ENCODE measurements at places on chromosomes 5 and 9. TPM values are rescaled to one million over a fixed set of nuclear protein-coding genes. Genes with fewer than 3 reads are reported as not detected.

- no peak for DNase-seq
These were observed 100.9 kb downstream of the DPYSL3 start for GRCh38 chr5:147408980-147409379.

DNA sequence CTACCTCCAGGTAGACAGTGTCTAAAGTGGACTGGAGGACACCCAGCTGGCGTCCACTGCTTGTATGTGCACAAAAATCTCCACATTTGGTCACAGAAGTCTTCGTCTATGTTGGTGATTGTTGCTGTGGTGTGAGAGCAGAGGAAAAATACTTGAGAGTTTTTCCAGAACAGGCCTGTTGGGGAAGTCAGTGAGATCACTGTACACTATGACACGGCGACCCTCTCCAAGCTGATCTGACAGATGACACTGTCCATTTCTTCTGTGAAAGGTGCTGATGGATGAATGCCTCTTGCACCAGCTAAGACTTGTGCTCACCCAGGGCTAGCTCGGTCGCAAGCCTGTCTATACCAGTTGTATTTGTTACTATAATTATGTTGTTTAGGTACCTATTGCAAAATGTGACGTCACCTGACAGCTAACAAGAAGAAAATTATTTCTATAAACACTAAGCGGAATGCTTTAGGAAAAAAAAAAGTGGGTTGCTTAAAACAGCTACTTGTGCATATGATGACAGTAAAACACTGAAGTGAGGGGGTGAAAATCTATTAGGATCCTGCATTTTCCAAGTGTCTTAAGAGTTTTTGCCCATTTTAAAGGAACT is 142.3 kb downstream of the ROR2 start:
- DNase-seq: no peak

DNA sequence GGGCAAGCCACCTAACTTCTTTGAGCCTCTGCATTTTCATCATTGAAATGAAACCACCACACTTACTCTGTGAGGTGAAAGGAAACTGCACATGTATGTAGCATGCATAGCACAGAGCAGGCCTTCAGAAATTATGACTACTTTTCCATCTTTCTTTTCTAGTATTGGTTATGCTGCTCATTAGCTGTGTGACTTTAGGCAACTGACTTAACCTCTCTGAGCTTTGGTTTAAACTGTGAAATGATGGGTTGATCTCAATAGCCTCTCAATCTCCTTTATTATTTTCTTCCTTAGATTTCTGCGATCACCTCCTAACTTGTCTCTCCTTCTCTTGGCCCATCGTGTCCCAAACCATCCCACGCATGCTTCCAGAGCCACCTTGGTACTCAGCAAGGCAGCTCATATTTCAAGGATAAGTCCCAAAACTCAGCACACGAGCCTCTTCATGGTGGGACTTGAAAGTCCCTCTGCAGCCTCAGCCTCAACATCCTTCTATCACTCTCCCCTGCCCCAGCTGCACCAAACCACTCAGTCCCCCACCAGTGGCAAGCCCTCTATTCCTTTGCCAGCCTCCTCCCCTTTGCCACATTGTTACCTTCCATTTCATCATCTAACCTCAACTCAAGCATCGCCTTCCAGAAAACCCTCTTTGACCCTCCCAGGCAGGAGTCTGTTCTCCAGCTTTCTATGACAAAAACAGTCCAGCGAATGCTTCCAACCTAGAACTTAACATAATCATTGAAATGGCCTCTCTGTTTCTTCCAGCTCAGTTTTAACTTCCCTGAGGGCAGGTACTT is 60.3 kb upstream of the DNAH5 start:
- no peak for DNase-seq

The BTNL8 gene
- total RNA-seq: not detected

The CTNND2 gene
- not detected for total RNA-seq

The FAM153A gene
- 87.3 TPM for total RNA-seq

The SLC45A2 gene
- total RNA-seq: not detected

DNA sequence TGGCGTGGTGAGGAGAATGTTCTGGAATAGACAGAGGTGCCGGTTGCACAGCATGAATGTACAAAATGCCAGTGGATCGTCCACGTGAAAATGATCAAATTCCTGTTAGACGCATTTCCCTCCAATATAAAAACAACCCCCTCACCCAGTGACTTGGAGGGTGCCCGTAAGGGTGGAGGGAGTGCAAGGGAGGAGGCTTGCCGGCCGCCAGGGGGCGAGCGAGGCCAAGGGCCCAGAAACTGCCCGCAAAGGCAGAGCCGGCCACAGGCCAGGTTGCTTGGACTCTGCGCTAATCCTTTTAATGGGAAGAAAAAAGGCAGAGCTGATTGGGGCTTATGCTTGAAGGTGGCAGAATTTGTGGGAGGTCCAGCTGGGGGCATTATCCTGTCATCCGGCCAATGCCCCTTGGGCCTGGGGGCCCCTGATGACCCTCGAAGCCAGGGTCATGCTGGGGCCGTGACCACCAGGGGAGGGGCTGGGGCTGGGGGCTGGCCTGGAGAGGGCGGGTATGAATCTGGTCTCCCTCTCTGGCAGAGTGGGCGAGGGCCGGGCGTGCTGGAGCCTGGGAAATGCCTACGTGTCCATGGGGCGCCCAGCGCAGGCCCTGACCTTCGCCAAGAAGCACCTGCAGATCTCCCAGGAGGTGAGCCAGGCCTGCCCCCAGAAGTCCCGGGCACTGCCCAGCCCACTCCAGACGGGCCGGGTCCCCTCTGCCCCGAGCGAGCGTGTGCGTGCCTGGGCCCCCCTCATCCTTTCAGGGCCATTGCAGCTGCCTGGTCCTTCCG is 12.0 kb downstream of the GPSM1 start:
- DNase-seq: peak; percentile 43

GRCh38 chr9:76292246-76292645 is 102.0 kb downstream of the RFK start:
- DNase-seq: no peak

DNA sequence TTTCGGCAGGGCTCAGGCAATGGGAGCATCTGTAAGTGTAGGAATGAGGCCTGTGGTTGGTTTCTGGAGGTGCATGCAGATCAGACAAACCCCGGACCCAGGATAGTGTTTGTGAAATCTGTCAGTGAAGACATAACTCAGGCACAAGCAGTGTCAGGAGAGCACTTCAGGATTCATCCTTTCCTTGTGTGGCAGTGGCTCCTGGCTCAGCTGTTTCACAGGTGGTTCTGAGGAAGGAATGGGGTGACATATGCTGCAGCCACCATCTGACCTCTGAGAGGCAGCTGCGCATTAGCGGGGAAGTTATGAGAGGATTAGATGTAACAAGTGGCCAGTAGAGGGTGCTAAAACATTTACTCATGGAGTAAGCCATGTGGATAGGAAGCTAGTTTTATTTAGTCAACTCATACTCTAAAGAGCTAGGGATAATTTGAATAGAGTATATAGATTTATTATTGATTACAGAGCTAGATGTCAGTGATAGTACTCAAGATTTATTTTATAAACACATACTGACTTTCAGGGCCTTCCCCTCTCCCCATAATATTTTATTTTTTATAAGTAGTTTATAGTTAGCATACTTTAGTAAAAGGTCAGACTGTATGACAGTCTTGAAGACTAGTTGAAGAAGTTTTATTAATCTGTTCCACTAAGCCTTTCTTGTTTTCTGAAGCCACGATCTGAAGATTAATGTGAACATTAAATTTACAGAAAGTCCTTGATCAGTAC is 28.4 kb downstream of the NNT start:
- no peak for DNase-seq

The DRD1 gene
- not detected for total RNA-seq

The IGIP gene
- 3.2 TPM for total RNA-seq

The TTLL11 gene
- total RNA-seq: 2.1 TPM

GRCh38 chr9:108197008-108197365 is 658.8 kb downstream of the ACTL7B start:
- no peak for DNase-seq

DNA sequence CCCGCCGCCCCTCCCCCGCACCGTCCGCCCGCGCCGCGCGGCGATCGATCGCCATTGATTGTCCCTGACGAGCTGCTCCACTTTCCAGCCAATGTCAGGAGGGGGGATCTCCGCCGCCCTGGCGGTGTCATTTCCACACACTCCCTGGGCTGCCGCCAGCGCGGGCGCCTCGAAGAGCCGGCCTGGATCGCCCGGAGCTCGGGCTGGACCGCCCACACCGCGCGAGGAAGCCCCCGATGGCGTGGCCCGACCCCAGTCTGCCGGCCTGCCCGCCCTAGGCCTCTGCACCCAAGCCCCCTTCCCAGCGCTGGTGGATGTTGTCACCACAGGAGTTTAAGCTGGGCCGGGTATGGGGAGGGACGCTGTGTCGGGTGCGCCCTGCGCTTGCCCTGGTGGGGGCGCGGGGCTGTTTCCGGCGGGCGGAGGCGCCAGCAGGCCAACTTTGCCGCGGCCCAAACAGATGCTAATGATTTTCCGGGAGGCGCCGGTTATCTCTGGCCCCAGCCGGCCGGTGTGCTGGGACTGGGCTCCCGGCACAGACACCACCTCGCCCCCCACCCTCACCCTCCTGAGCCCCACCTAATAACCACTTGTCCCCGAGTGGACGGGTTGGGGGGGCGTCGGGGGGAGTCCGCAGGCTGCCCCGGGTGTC is 10.6 kb upstream of the CXXC5 start:
- DNase-seq: no peak

The DIMT1 gene
- total RNA-seq: 43.7 TPM

DNA sequence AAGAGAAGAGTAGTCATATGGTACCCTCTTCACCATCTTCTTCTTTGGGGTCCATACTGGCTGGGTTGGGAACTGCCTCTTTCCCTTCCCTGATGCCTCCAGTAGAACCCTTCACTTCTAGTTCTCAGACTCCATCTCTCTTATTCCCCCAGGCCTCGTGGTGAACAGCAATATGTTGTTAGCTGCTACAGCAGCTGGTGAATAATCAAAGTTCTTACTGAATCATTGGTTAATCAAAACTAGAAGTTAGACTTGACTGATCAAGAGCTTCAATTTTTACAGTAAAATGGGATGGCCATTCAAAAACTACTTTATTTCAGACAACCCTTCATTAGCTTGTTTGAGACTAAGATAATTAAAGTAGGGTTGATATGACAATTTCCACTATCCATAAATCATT is 190.9 kb upstream of the GNA14 start:
- no peak for DNase-seq

- DNase-seq: peak; percentile 30
These were observed 30.1 kb downstream of the NDUFS6 start for GRCh38 chr5:1831257-1831656.

The CSNK1A1 gene
- 197 TPM for total RNA-seq

The LCN1 gene
- not detected for total RNA-seq

The LCN15 gene
- not detected for total RNA-seq

GRCh38 chr9:95055334-95055850 is 262.1 kb downstream of the FANCC start:
- DNase-seq: no peak

GRCh38 chr5:138177941-138178515 is 402 bp downstream of the BRD8 start:
- peak; percentile 11 for DNase-seq

DNA sequence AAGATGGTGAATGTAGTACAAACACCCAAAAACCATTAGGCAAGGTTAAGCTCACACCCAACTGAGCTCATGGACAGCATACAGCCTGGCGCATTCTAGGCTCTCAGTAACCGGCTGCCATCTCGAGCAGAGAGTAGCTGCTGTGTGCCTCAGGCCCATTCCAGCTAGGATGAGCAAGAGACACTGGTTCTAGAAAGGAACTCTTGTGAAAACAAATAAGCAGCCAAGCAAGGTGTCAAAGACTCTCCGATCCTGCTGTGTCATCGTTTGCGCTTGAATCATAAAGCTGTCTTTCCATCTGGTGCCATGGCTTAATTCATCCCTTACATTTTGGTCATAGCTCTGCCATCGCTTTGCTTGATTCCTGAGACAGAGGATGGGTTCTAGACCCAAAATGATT is 135.4 kb upstream of the MSX2 start:
- no peak for DNase-seq

The EPB41L4A gene
- total RNA-seq: 0.27 TPM

DNA sequence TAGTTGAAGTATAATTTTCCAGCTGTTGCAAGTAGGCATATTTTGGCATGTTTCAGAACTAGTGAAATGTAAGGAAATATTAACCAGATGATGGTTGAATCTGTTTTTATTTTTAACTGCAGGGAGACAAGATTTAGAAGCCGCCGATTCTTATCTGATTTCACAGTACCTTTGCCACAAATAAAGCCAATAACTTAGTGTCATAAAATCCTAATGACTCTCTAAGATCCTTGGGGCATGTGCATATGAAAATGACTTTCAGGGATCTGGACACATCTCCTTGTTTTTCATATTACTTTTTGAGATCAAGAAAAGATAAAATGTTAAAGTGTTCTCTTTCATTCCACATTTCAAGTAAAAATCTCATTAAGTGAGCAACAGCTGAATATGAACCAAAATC is 125.8 kb upstream of the CNTLN start:
- no peak for DNase-seq

DNA sequence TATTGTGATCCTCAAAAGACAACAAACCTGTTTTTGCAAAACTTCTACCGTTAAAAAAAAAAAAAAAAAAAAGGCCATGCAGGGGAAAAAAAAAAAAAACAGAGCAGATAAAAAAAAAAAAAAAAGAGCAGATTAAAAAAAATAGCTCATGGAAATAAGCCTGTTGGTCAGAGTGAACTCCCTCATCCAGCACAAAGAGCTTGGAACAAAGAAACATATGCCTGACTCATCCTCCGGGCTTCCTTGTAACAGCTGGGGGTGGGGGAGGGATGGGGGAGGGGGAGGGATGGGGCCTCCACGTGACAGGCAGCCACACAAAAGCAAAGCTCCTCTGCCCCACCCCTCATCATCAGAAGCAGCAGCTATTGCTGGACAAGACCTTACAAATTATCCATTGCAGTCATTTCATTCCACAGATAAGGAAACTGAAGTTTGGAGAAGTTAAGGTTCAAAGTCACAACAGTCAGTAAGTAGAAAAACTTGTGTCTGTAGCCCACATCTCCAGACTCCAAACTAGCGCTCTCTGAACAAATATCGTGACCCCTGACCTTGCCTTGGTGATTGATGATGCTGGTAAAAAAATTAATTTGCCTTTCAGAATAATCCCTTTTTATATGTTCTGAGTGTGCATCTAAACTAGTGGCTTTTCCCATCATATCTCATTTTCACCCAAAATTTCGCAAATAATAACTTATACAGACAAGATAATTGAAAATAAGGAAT is 38.9 kb downstream of the SLC35D2 start:
- no peak for DNase-seq
